NCI-H2081 treated with DMSO at 0.1 percent for 48 hours (cell line): ENCODE measurements at places on chromosomes 1 and 21.
A peak's percentile ranks its signal among the peaks of the same experiment; 100 is the strongest.

GRCh38 chr1:15371610-15372545 is 37.8 kb upstream of the EFHD2 start:
- DNase-seq: no peak

DNA sequence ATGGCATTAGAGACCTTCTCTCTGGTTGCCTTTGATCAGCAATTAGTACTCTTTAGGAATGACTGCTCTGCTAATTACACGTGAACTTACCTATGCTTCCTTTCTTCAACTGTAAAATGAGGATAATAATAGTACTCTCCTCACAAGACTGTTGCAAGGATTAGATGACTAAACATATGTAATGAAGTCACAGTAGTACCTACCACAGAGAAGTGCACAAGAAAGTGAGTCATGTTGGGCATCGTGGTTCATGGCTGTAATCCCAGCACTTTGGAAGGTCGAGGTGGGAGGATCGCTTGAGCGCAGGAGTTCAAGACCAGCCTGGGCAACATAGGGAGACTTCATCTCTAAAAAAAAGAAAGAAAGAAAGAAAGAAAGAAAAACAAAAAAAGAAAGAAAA is 68.1 kb upstream of the AK4 start:
- no peak for DNase-seq

- peak; percentile 84 for DNase-seq
Measured at GRCh38 chr1:204398197-204399125, 13.2 kb downstream of the PPP1R15B start.

GRCh38 chr1:160127865-160128523 is 12.4 kb downstream of the ATP1A2 start:
- no peak for DNase-seq

- DNase-seq: peak; percentile 39
Measured at GRCh38 chr1:24391882-24392603, 21.5 kb downstream of the STPG1 start.

- DNase-seq: no peak
Measured at GRCh38 chr1:17043676-17044075, 10.2 kb downstream of the SDHB start.

- DNase-seq: no peak
Measured at GRCh38 chr1:209672705-209673630, 2.2 kb upstream of the G0S2 start.

GRCh38 chr1:56934430-56935060 is 31.3 kb downstream of the C8B start:
- DNase-seq: no peak

- no peak for DNase-seq
Measured at GRCh38 chr1:3331564-3331963, 122.9 kb upstream of the ARHGEF16 start.

DNA sequence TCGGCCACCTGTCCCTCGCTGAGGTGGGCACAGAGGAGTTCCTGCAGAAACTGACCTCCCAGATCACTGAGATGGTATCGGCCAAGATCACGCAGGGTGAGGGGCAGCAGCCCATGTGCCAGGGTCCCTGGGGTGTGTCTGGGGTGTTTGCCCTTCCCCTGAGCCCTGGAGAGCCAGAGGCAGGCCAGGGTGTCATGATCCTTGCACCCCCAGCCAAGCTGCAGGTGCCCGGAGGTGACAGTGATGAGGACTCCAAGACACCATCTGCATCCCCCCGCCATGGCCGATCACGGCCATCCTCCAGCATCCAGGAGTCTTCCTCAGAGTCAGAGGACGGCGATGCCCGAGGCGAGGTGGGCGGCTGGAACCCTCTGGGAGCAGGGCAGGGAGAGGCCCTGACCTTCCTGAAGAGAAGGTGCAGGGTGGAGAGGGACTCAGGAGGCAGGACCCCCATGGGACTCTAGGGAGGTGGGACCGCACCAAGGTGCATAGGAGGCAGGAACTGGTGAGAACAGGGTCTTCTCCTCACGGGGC is 69.5 kb downstream of the TRIM11 start:
- no peak for DNase-seq

- DNase-seq: no peak
Measured at GRCh38 chr1:205670150-205670446, 10.2 kb downstream of the SLC45A3 start.

DNA sequence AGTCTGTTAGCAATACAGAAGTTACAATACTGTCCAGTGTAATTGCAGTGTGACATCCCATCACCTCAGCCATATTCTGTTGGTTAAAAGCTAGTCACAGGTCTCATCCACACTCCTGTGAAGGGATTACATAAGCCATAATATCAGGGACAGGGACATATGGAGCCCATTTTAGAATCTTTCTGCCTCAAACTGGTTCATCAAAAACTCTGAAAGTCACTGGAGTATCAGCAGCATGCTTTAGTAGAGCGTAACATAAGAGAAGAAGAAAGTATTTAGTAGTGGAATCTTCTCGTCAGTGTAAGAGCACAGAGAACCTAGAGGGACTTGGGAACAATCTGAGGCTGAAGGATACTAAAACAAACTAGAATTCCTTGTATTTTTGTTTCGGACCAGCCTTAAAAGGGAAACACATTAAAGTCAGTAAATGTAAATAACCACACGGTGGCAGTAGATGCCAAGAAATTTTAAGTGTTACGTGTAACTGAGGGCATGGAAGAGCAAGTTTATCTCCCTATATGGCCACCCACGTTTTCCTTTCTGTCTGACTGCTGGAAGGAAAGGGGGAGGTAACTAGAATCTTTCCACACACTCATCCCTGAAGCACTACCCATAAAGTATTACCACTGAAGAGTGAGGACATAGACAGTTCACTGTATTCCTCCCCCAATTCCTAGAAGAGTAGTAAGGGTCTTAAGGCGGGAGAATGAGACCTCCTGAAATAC is 41.6 kb upstream of the AGL start:
- DNase-seq: peak; percentile 12

DNA sequence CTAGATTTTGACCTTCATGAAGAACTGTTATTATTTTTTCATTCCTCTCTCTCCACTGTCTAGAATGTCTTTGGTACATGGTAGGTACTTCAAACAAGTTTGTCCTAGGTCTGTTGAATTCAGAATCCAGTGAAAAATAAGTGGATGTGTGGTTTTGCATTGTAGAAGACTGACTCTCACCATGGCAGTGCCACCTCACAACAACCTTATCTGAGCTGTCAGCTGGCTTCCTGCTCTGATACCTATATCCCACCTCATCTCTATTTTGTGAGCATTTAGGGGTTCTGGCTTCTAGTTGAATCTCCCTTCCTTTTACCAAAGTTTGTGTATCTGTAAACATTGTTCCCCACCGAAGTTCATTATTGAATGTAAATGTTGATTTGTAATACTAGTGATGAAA is 9.1 kb downstream of the SWT1 start:
- no peak for DNase-seq

- no peak for DNase-seq
Measured at GRCh38 chr1:176193023-176193422, 14.1 kb downstream of the COP1 start.
